ENCODE measurements at places on chromosomes 5 and 9. TPM values are rescaled to one million over a fixed set of nuclear protein-coding genes. Genes with fewer than 3 reads are reported as not detected.

Gene KIF24
- total RNA-seq = 0.28 TPM

Gene DPM2
- 10.2 TPM for total RNA-seq

Gene ZNF300
- total RNA-seq = 6.1 TPM

Gene GFPT2
- 42.7 TPM for total RNA-seq

Gene TSLP
- 1.2 TPM for total RNA-seq

Gene SLC25A2
- not detected for total RNA-seq

Gene PCDHB11
- total RNA-seq = 1.8 TPM

Gene ZDHHC21
- 14.1 TPM for total RNA-seq

Gene PCDHA2
- 0.33 TPM for total RNA-seq

Gene PCDHAC2
- 2.2 TPM for total RNA-seq

Gene PRDM9
- not detected for total RNA-seq

Gene GDF9
- total RNA-seq = 0.55 TPM

Gene RXRA
- total RNA-seq = 27.1 TPM

Gene ARSB
- 16.8 TPM for total RNA-seq

Gene PDGFRB
- 59.6 TPM for total RNA-seq

Gene CYSRT1
- 0.33 TPM for total RNA-seq

Gene ZBTB26
- 11.7 TPM for total RNA-seq

Gene ENC1
- 11.8 TPM for total RNA-seq

Gene TMEM232
- 8.7 TPM for total RNA-seq
